ENCODE measurements at places on chromosomes 12 and 14.

GRCh38 chr14:56808110-56808382 is 2.2 kb downstream of the OTX2 start:
- DNase-seq: no peak

- no peak for DNase-seq
Measured at GRCh38 chr12:56932867-56933266, 1.3 kb downstream of the SDR9C7 start.

DNA sequence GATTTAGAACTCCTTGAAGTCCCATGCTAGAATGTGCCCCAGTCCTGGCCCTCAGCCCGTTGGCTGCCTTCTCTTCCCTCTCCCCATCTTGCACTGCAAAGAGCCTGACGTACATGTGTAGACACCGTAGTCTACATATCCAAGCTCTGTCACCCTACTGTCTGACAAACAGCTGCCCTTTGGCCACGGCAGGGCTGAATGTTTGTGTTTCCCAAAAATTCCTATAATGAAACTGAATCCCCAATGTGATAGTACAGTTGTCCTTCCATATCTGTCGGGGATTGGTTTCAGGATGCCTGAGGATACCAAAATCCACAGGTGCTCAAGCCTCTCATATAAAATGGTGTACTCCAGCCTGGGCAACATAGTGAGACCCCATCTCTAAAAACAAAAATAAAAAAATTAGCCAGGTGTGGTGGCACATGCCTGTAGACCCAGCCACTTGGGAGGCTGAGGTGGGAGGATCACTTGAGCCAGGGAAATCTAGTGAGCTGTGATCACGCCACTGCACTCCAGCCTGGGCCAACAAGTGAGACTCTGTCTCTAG is 12.3 kb upstream of the TFCP2 start:
- no peak for DNase-seq

DNA sequence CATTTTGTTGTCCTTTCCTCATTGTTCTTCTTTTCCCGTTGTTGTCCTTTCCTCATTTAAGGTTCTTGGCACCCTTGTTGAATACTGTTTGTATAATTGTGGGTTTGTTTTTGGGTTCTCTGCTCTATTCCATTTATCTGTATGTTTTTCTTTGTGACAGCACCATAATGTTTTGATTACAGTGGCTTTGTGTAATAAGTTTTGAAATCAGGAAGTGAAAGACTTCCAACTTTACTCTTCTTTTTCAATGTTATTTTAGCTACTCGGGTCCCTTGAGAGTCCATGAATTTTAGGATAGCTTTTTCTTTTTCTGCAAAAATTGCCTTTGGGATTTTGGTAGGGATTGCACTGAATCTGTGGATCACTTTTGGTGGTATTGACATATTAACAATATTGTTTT is 28.1 kb downstream of the ETNK1 start:
- DNase-seq: no peak

DNA sequence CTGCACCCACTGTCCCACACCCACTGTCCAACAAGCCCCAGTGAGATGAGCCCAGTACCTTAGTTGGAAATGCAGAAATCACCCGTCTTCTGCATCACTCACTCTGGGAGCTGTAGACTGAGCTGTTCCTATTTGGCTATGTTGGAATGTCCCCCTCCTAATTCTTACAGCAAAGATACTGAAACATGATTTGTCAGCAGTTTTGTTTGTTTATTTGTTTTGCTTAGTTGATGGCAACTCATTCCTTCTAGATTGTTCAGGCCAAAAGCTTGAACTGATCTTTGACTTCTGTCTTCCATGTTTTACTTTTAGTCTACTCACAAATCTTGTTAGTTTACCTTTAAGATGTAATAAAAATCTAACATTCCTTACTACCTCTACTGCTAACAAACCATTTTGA is 233.6 kb upstream of the MIS18BP1 start:
- DNase-seq: no peak

GRCh38 chr12:44573723-44574122 is 302.4 kb downstream of the NELL2 start:
- DNase-seq: no peak

DNA sequence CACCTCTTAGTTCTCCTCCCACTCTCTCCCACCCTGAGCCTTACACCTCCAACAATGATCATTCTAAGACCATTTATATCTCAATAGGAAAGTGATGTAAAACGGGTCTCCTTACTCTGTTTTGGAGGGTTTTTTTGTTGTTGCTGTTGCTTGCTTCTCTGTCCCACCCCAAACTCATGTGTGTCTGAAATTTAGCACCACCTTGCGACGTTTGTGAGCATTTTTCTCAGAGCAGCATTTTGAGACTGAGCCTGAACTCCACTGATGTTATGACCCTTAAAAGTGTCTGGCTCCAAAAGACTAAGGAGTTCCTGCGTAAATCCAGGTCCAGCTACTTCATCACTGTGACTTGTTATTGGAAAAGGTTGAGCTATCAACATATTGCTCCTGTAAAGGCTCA is 155.0 kb downstream of the DAD1 start:
- DNase-seq: no peak

GRCh38 chr12:22457085-22457484 is 87.3 kb downstream of the C2CD5 start:
- DNase-seq: no peak

- no peak for DNase-seq
Measured at GRCh38 chr14:23640524-23641141, 4.5 kb downstream of the DHRS2 start.

GRCh38 chr12:123278101-123278627 is 6.5 kb upstream of the CDK2AP1 start:
- no peak for DNase-seq

DNA sequence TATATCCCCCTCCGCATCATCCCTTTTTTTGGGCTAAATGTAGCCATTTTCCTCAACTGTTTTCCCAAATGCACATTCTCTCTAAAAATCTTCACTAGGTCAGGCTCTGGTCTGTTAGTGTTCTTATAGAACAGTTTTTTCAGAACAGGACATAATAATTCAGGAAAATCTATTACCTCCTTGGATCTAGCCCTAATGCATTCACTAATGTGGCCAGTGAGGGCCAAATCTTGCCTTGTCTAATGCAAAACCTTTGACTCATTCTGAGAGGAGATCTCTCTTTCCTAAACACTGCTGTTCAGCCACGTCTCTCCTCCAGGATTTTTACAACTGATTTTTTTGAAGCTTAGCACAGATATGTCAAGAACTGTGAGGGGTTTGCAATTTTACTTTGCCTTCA is 15.5 kb downstream of the C14orf132 start:
- no peak for DNase-seq

DNA sequence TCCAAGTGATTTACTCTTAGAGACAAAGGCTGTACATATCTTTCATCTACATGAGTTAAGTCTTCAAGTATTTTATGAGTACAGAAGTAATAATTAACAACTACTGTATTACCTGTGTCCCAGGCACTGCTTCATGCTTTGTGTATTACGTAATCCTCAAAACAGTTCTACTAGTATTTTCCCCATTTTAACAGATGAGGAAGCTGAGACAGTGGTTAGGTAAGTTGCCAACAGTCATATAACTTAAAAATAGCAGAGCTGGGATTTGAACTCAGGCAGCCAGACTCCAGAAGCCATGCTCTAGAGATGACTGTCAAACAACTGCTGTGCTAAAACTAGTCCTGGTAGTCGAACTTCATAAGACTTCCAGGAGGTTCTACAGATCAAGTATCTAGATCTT is 10.7 kb downstream of the TRMT5 start:
- no peak for DNase-seq

DNA sequence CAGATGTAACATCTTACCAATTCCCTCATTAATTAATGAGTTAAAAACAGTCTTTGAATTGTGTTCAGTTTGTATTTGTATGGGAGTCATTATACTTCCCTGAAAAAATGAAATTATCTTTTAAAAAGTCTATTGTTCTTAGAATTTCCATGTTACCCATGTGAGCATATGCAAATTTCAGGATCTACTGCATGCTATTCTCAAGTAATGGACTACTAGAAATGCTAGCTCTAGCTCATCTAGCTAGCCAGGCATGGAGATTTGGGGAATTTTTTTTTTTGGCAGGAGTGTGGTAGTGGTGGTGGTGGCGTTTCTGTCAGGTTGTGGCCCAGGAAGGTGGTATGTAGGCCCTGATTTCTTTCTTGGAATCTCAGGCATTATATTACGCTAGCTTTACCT is 218.4 kb downstream of the AEBP2 start:
- DNase-seq: no peak

GRCh38 chr12:82673698-82674097 is 13.0 kb upstream of the TMTC2 start:
- no peak for DNase-seq

Data from stimulated activated CD8-positive, alpha-beta memory T cell treated with anti-CD3 and anti-CD28 coated beads, Interleukin-2, amount 100 ng/mL, for 1 hour (primary cell).